ENCODE measurements at places on chromosomes 12 and 14. TPM values are rescaled to one million over a fixed set of nuclear protein-coding genes. Genes with fewer than 3 reads are reported as not detected.

DNA sequence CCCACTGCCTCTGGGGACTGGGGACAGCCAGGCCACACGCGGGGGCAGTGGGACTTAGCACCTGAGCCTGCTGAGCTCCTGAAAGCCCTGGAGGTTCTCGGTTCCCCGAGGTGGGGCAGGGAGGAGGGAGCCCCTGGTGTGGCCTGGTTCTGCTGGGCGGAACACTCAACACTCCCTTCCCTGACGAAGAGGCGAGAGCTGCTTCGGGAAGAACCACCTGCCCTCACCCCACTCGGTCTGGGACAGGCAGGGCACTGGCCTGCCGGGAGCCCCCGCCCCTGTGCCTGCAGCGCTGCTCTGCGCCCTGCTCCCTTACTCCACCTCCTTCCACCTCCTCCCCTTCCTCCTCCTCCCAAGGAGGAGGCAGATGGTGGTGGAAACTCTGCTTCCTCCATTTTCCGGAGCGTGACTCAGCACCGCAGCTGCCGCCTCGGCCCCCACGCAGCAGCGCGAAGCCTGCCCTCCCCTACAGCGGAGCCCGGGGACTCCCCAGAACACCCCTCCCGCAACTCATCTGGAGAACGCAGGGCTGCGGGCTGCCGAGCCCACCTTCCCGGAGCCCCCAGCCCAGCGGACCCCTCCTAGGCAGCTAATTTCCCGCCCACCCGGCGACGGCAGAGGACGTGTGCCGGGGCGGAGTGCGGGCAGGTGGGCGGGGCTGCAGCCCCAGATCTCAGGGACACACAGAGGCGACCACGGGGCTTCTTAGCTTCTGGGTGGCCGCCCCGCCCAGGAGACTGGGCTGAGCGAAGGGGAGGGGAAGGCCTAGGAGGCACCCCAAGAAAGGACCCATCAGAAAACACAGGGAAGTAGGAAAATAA, 11.7 kb upstream of the INF2 start:
- peak overlapping the region; percentile 65 for H3K4me3 ChIP-seq
- DNase-seq: no peak
- peak overlapping the region; percentile 81 for H3K27ac ChIP-seq
- no peaks in the 10 kb centered on the region for H3K27me3 ChIP-seq
- H3K36me3 ChIP-seq: no peaks in the 10 kb centered on the region

FITM1 gene
- 0.64 TPM for total RNA-seq

DNA sequence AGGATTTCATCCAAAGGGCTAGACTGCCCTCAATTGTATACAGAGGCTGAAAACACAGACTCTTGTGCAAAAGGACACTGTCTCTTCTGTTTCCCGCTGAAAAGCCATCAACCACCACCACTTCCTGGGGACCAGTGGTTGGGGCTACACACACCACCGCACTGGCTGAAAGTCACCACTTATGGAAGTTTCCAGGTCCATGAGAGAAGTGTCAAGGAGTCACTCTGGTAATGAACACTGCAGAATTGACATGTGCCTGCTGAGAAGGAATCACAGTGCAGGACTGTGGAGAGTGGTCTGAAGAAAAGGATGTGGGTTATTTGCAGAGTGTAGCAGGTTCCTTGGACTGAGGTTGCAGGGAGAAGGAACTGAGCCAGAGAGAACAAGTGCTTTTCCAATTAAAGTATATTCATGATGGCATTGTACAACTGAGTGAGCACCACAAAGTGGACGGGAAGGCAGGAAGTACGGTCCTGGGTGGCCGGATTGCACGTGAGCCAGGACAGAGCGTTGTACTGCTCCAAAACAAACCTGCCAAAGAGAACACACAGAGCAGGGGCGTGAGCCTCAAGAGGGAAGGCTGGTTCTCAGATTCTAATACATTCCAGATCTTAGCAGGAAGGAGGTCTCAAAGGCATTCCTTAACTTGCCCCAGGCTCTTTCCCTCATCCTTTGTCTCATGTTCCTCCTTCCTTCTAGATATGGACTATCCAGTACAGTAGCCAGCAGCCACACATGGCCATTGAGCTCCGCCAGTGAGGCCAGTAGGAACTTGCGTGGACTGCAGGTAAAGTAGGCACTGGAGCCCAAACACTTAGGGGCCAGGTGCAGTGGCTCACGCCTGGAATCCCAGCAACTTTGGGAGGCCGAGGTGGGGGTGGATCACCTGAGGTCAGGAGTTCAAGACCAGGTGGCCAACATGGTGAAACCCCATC, 316.4 kb downstream of the MED13L start:
- H3K4me1 ChIP-seq: no peaks in the 10 kb centered on the region
- DNase-seq: no peak
- H3K27ac ChIP-seq: no peak overlapping the region
- H3K36me3 ChIP-seq: peaks cover 2% of the 10 kb centered on the region
- no peaks in the 10 kb centered on the region for H3K27me3 ChIP-seq

DNA sequence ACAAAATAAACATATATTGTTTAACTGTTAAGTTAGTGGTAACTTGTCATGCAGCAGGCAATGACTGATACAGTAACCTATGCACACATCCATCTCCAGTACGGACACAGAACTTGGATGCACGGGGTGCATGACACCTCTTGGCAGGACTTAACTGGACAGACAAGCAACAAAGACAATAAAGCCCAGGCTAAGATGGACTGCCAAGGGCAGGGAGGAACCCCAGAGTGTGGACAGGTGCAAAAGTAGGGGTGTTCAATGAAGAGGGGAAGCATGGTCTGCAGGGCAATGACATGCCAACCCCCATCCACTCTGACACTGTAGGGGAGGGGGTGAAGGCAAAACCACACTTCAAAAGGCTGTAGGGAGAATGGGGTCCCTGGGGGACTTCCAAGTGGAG, 11.7 kb downstream of the SSH1 start:
- H3K4me3 ChIP-seq: no peak overlapping the region
- H3K27me3 ChIP-seq: no peaks in the 10 kb centered on the region
- H3K36me3 ChIP-seq: peaks cover 7% of the 10 kb centered on the region

AEBP2 gene
- 50.1 TPM for total RNA-seq

- no peaks in the 10 kb centered on the region for H3K36me3 ChIP-seq
- no peak for DNase-seq
- no peak overlapping the region for H3K27ac ChIP-seq
- H3K4me1 ChIP-seq: no peaks in the 10 kb centered on the region
- 0 out of 2 replicates have a peak, but pooled peaks cover 2% of the 10 kb centered on the region for H3K27me3 ChIP-seq
Observed at GRCh38 chr12:112837629-112838197, 46.2 kb downstream of the RPH3A start.

GRCh38 chr12:119630223-119630780, 36.7 kb downstream of the TMEM233 start:
- no peak for DNase-seq
- no peaks in the 10 kb centered on the region for H3K4me1 ChIP-seq
- no peak overlapping the region for H3K27ac ChIP-seq
- H3K27me3 ChIP-seq: no peaks in the 10 kb centered on the region

- H3K4me1 ChIP-seq: no peaks in the 10 kb centered on the region
- no peak overlapping the region for H3K4me3 ChIP-seq
- peaks cover 4% of the 10 kb centered on the region for H3K27me3 ChIP-seq
Observed at GRCh38 chr12:107847430-107847829, 72.9 kb downstream of the ASCL4 start.

P2RX4 gene
- total RNA-seq: 17.0 TPM

GPR137C gene
- 0.72 TPM for total RNA-seq

- no peak overlapping the region for H3K4me3 ChIP-seq
- no peaks in the 10 kb centered on the region for H3K27me3 ChIP-seq
- H3K4me1 ChIP-seq: no peaks in the 10 kb centered on the region
- no peak for DNase-seq
- H3K27ac ChIP-seq: no peak overlapping the region
Observed at GRCh38 chr12:62705846-62706245, 229.1 kb downstream of the PPM1H start.

KCNK13 gene
- total RNA-seq: not detected

CACNA1C gene
- not detected for total RNA-seq

GRCh38 chr12:10558789-10559188, 53.1 kb downstream of the EIF2S3B start:
- DNase-seq: no peak
- no peaks in the 10 kb centered on the region for H3K36me3 ChIP-seq
- no peak overlapping the region for H3K27ac ChIP-seq
- no peaks in the 10 kb centered on the region for H3K27me3 ChIP-seq

IPO8 gene
- 38.5 TPM for total RNA-seq

DNA sequence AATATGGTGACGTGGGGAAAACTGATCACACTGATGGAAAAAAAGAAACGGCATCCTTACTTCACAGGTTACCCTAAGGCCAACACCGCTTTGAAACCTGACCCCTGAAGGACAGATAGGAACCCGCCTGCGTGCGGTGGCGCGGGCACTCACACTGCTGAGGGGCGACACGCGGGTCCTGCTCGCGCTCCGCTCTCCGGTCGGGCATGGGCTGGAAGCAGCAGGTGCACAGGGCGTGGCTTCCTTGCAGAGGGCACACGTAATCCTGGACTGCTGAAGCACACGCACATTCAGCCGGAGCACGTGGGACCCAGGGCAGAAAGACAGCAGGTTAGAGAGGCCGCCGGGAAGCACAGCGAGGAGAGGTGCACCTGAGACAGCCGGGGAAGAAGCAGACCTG, 22.8 kb upstream of the GOLGA3 start:
- no peak overlapping the region for H3K4me3 ChIP-seq
- H3K4me1 ChIP-seq: no peaks in the 10 kb centered on the region
- H3K27ac ChIP-seq: no peak overlapping the region
- DNase-seq: no peak
- no peaks in the 10 kb centered on the region for H3K27me3 ChIP-seq

- H3K4me3 ChIP-seq: no peak overlapping the region
- no peak overlapping the region for H3K27ac ChIP-seq
- H3K36me3 ChIP-seq: no peaks in the 10 kb centered on the region
- no peaks in the 10 kb centered on the region for H3K27me3 ChIP-seq
- H3K4me1 ChIP-seq: no peaks in the 10 kb centered on the region
Observed at GRCh38 chr14:64963611-64964010, 8.5 kb downstream of the RAB15 start.

DNA sequence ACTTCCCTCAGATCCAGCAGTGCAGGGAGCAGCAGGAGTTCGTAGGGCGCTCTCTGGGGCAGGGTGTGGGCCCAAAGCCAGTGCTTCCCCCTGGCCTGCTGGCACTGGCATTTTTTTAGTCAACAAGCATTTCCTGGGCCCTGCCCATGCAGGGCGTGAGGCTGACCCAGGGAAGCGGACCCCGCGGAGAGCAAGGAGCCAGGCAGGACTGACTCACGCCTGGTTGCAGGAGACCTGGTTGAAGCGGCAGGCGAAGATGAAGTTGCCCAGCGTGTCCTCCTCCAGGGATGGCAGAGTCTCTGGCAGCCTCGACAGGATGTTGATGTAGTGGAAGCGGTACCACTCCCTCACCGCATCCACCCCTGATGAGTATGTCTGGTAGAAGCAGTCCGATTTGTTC, 13.5 kb downstream of the SCNN1A start:
- H3K4me3 ChIP-seq: no peak overlapping the region
- H3K27me3 ChIP-seq: no peaks in the 10 kb centered on the region
- no peaks in the 10 kb centered on the region for H3K36me3 ChIP-seq

KLRC1 gene
- total RNA-seq: not detected

KRT4 gene
- total RNA-seq: not detected

- H3K27me3 ChIP-seq: no peaks in the 10 kb centered on the region
- peaks cover 10% of the 10 kb centered on the region for H3K4me1 ChIP-seq
- H3K36me3 ChIP-seq: no peaks in the 10 kb centered on the region
- no peak overlapping the region for H3K27ac ChIP-seq
- no peak overlapping the region for H3K4me3 ChIP-seq
Observed at GRCh38 chr14:33369972-33370371, 431.3 kb downstream of the NPAS3 start.

DNA sequence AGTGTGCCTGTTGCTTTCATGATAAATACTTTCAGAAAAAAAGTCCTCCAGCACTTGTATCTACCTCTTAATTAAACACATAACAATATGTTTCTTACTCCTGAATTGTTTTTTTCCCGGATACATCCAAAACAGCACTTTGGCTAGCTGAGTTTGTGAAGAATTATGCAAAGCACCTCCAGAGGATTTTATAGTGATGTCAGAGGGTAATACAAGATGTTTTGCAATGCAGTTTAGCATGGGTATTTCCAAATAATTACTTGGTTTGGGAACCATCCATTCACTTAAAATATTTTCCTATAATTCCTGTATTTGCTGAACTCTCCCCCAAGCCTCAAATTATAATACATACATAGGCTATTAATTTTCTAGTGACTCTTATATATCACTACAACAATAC, 37.7 kb upstream of the DBX2 start:
- DNase-seq: no peak
- H3K27ac ChIP-seq: no peak overlapping the region
- no peaks in the 10 kb centered on the region for H3K27me3 ChIP-seq
- no peaks in the 10 kb centered on the region for H3K4me1 ChIP-seq
- no peak overlapping the region for H3K4me3 ChIP-seq

DNA sequence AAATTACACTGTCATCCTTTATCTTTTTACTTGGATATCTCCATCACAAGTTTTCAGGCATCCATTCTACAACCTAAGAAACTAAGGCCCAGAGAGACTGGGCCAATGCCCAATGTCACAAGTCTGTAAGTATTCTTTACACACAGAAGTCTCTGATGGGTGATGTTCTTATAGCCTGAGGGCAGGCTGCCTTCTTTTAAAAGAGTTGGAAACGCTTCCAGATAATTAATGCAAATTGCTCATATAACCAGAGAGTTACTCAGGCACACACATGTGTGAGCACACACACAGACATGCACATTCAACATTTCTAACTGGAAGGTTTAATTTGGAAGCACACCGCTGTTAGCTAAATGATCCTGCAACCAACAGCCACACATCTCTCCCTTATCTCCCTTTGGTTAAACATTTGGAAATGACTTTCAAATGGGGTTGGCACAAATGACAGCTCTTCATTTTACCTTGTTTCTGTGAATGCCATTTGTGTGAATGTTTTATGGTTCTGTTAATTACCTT, 160.8 kb upstream of the TMPO start:
- H3K4me3 ChIP-seq: no peak overlapping the region
- no peak overlapping the region for H3K27ac ChIP-seq
- no peak for DNase-seq
- peaks cover 4% of the 10 kb centered on the region for H3K4me1 ChIP-seq
- H3K36me3 ChIP-seq: no peaks in the 10 kb centered on the region

CAPS2 gene
- total RNA-seq: 5.4 TPM

DPPA3 gene
- total RNA-seq: not detected

TUNAR gene
- total RNA-seq: not detected

NUAK1 gene
- total RNA-seq: 0.08 TPM

DNA sequence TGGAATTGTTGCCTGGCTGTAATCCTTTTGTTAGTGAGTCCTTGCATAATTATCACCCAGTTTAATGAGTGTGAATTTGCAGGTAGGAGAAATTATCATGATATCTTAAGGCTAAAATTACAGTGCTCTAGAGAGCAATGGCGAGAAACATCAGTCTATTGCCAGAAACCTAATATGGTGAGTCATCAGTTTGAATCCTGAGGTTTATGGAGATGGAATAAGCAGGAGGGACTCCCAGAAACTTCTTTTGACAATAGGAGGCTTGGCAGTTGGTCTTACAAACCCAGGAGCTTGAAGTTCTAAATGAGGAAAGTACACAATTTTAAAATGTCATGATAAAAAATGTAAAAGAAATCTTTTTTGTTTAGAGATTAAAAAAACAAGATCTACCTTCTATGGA, 31.5 kb upstream of the CRADD start:
- no peak overlapping the region for H3K27ac ChIP-seq
- no peaks in the 10 kb centered on the region for H3K4me1 ChIP-seq
- H3K4me3 ChIP-seq: no peak overlapping the region
- H3K36me3 ChIP-seq: no peaks in the 10 kb centered on the region
- DNase-seq: no peak
- H3K27me3 ChIP-seq: no peaks in the 10 kb centered on the region

GRCh38 chr14:80605536-80605935, 336.0 kb downstream of the CEP128 start:
- H3K36me3 ChIP-seq: no peaks in the 10 kb centered on the region
- H3K4me1 ChIP-seq: no peaks in the 10 kb centered on the region
- DNase-seq: no peak

CCDC177 gene
- total RNA-seq: not detected

GRCh38 chr12:69553628-69554248, 31.5 kb upstream of the CCT2 start:
- no peaks in the 10 kb centered on the region for H3K36me3 ChIP-seq

NDUFA9 gene
- total RNA-seq: 151 TPM
